ENCODE measurements at places on chromosomes 3 and 15.

- DNase-seq, result no peak
Observed at GRCh38 chr3:147843331-147843730, 434.2 kb downstream of the ZIC1 start.

DNA sequence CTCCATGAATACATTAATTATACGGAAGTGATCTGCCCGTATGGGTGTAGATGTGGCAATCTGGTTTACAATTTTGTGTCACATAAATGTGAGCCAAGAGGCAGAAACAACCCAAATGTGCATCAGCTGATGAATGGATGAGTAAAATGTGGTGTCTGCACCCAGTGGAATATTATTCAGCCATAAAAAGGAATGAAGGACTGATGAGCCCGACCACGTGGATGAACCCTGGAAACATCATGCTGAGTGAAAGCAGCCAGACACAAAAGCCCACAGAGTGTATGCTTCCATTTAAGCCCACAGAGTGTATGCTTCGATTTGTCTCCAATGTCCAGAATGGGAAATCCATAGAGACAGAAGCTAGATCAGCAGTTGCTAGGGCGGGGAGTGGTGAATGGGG is 27.6 kb upstream of the FBLN2 start:
- no peak for DNase-seq

GRCh38 chr3:135014566-135014965 is 219.5 kb downstream of the EPHB1 start:
- no peak for DNase-seq

GRCh38 chr3:123626881-123627280 is 42.0 kb upstream of the HACD2 start:
- no peak for DNase-seq

DNA sequence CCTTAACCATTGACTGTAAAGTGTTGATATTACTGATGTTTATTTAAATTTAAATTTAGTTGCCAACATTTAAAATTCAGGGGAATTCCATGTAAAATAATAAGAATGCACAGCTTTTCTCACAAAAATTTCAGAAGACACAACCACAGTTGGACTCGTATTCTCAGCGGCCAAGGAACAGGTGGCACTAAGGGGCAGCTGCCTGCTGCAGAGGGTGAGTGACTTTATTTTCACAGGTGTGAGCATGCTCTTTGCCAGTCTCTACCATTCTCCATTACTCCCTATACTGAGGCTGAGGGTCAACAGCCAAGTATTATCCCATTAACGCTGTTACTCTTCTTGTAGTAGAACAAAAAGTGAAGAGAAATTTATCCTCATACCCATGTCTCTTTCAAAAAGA is 92.1 kb upstream of the GADL1 start:
- DNase-seq, result no peak
